ENCODE measurements at places on chromosomes 4 and X.

GRCh38 chr4:158664806-158665205, 6.9 kb downstream of the C4orf46 start:
- no peak for DNase-seq

- DNase-seq: peak; percentile 58
Observed at GRCh38 chr4:41339812-41340809, 83.4 kb downstream of the UCHL1 start.

- DNase-seq: no peak
Observed at GRCh38 chrX:128769495-128769894, 717.3 kb upstream of the ACTRT1 start.

GRCh38 chr4:7740866-7741525, 198.7 kb downstream of the AFAP1 start:
- no peak for DNase-seq

- no peak for DNase-seq
Observed at GRCh38 chr4:3231471-3231870, 17.5 kb upstream of the MSANTD1 start.

GRCh38 chr4:25870081-25870480, 7.3 kb upstream of the SEL1L3 start:
- DNase-seq: no peak

- DNase-seq: no peak
Observed at GRCh38 chr4:108796173-108796572, 33.3 kb upstream of the ETNPPL start.

DNA sequence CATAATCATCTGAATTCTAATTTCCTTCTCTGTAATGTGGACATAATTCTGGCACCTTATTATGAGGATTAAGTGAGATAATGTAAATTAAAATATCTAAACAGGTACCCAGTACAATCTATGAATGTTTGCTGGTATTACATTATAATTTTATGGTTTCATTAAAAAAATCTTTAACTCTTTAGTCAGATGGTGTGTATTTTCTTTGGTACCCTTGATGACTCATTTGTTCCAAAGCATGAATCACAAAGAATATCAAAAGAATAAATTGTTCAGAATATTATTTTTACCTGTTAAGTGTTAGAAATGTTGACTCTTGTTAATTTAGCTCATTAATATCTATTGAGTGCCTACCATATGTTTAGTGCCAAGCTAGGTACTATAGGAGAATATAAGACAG, 74.3 kb downstream of the SNX25 start:
- DNase-seq: no peak

DNA sequence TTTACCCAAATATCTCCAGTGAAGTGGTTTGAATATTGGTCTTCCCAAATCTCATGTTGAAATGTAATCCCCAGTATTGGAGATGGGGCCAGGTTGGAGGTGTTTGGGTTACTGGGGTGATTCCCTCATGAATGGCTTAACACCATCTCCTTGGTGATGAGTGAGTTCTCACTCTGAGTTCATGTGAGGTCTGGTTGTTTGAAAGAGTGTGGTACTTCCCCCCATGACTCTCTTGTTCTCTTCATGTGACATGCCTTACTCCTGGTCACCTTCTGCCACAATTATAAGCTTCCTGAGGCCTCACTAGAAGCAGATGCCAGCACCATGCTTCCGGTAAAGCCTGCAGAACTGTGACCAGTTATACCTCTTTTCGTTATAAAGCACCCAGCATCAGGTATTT, 32.9 kb upstream of the OTUD4 start:
- DNase-seq: no peak

DNA sequence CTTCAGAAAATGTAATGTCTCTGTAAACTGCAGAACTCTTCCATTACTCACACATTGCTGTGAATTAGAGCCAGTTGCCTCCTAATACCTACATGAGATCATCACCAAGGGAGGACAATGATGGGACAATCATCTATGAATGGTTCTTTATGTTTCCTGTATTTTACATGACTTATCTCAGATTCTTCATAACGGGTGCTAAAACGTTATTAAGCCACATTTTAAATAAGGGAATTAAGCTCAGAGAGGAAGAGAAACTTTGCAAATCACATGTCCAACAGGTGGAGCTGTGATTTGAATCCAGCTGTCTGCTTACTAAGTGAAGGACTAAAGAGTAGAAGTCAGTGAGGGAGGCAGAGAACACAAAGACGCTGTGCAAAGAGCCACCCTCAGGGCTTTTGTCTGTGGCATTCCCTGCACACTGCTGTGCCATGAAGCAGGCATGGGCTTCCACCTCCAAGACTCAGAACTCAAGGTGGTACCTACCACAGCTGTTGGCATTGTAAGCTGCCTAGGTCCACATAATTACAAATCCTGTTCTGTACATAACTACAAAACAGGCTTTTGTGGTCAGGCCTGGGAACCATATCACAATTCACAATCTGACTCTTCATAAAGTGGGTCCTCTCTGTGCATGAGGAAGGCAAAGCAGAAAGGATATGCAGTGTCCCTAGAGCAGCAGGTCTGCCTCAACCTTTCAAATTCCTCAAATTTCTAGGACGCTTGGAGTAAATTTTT, 12.8 kb downstream of the TBC1D9 start:
- no peak for DNase-seq

GRCh38 chr4:17713779-17714178, 67.6 kb downstream of the FAM184B start:
- no peak for DNase-seq

DNA sequence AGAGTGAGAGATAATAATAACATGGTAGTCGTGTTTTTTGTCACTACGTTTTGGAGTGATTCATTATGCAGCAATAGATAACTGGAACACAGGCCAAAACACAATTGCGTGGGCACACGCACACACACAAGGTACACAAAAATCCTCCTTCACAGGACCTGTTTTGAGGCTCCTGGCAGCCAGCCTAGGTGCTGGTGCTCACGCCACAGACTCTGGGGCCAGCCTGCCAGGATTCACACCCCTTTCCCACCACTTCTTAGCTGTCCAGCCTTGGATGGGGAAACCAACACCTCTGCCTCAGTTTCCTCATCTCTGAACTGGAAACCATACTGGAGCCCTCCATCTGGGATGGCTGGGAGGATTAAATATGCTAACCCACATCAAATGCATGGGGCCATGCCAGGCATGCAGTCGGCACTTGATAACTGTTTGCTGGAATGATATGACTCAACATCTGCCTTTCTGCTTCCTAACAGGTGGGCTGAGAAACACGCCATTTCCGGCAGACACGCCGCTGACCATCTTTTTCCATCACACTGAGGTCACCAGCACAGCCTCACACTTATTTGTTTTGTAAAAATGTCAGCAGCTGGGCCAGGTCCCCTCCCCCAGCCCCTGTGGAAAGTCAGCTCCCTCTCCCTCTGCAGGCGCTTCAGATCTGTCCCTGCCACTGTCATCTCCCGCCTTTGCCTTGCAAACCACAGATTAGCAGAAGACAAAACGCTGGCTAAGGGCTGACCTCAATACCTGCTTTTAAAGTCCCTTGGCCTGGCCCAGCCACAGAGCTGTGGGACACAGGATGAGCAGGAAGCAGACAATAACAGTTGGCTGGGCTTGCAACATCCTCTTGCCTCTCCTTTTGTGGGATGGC, 237.5 kb downstream of the BCOR start:
- peak; percentile 31 for DNase-seq

DNA sequence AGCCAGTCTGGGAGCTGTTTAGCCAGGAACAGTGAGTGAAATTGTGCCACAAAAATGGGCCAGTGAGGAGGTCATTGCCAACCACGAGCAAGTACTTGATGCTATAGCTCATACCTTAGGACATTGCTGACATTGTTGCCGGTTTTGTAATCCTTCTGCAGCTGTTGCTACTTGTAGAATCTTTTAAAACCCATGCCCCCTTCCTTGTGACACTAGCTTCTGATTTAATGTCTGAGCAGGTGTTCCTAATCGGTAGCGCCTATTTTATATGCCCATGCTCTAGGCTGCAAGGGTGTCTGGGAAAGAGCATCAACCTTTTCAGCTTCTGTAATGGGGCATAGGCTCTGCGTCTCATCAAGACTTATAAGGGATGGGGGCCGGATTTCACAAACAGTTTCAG, 2.6 kb downstream of the POLA1 start:
- DNase-seq: no peak

DNA sequence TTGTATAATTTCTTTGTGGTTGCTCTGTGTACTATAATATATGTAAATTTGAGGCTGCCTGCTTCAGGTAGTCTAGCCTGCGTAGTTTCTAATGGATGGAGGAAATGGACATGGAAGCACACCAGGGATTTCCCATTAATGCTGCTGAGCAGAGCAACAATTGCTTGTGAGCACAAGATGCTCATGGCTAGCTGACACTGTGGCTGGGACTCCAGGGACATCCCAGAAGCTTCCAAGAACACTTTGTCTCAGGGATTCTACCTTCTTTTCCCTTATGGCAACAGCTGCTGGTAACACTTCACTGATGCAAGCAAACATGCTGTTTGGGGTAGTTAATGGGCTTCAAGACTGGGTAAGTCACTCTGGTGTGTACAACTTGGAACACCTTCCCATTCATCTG, 66.1 kb downstream of the TENT5D start:
- DNase-seq: no peak

GRCh38 chr4:6362896-6363295, 93.2 kb downstream of the WFS1 start:
- DNase-seq: peak; percentile 77

- DNase-seq: no peak
Observed at GRCh38 chr4:126742048-126742447, 890.7 kb upstream of the INTU start.

DNA sequence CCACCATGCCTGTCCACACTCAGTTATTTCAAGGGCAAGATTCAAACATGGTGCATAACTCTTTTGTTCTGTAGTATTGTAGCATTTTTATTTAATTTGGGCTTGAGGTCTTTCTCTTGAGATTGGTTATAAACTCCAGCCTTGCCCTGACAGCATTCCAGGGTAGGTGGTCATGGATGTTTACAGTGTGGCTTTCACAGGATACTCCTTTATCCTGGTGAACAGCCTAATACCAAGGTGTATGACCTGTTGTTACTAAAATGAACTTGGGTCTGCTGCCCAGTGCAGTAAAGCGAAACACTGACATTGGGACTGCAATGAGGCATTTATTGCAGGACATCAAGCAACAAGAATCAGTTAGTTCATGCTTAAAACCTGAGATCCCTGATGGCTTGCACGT, 434.8 kb downstream of the ANKRD50 start:
- DNase-seq: no peak

GRCh38 chr4:110798687-110799086, 175.8 kb upstream of the PITX2 start:
- DNase-seq: no peak

DNA sequence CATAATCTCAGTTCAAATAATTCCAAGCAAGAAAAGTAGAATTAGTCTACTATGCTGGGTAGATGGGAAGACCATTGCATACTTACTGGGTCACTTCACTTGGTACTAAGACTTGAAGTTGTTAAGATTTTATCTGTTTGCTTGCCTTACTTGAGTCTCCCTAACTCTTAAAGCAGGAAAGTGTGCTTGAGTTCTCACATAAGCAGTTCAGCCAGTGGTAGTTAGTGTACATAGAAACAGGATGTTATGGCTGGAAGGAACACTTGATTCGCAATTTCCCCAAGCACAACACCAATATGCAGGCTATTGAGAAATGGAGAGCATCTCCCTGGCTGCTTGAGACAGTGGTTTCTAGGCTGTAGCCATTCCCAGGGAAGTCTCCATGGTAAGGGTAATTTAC, 176.1 kb downstream of the MSL3 start:
- no peak for DNase-seq

DNA sequence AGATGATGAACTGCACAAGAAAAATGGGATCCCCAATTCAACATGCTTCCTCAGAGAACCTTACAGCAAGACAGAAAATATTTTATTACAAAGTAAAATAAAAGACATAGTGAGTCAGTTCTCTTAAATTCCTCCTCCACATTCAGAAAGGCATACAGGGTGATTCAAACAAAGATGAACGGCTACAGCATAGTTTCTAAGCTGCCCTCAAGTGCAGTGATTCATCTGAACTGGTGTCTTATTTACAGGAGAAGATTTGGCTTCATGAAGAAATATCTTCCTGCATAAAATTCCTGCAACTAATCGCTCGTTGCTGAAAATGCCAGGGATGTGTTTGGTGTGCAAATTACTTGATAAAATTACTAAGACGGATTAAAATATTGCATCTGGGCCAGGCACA, 103.6 kb downstream of the PRKX start:
- DNase-seq: no peak

DNA sequence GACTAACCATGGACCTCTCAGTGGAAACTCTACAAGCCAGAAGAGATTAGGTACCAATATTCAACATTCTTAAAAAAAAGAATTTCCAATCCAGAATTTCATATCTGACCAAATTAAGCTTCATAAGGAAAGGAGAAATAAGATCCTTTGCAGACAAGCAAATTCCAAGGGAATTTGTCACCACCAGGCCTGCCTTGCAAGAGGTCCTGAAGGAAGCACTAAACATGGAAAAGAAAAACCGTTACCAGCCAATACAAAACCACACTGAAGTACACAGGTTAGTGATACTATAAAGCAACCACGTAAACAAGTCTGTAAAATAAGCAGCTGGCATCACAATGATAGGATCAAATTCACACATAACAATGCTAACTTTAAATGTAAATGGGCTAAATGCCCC, 156.6 kb downstream of the FAM13A start:
- no peak for DNase-seq

GRCh38 chr4:41214136-41214824, at the start of gene APBB2:
Gene APBB2, minus strand, starts transcription at chr4:41214542. Its CDS starts 181,288 bp downstream, at chr4:41033254.
- peak; percentile 96 for DNase-seq

- peak; percentile 68 for DNase-seq
Observed at GRCh38 chr4:184143770-184144564, 73.7 kb downstream of the ENPP6 start.

DNA sequence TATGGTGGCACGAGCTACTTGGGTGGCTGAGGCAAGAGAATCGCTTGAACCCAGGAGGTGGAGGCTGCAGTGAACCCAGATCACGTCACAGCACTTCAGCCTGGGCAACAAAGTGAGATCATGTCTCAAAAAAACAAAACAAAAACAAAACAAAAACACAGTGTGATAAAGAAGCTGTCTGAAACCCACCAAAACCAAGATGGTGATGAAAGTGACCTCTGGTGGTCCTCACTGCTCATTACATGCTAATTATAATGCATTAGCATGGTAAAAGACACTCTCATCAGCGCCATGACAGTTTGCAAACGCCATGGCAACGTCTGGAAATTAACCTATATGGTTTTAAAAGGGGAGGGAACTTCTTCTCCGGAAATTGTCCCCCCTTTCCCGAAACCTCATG, 29.4 kb upstream of the OPHN1 start:
- DNase-seq: peak; percentile 12

GRCh38 chrX:31397119-31397518, 325.3 kb upstream of the FTHL17 start:
- DNase-seq: no peak

- DNase-seq: no peak
Observed at GRCh38 chrX:78624962-78625909, 33.9 kb downstream of the RTL3 start.
